ENCODE measurements at places on chromosomes 6 and 20. TPM values are rescaled to one million over a fixed set of nuclear protein-coding genes. Genes with fewer than 3 reads are reported as not detected.
A peak's percentile ranks its signal among the peaks of the same experiment; 100 is the strongest.

Gene NKX2-2
- 0.22 TPM for polyA plus RNA-seq

Gene CD93
- 194 TPM for polyA plus RNA-seq

DNA sequence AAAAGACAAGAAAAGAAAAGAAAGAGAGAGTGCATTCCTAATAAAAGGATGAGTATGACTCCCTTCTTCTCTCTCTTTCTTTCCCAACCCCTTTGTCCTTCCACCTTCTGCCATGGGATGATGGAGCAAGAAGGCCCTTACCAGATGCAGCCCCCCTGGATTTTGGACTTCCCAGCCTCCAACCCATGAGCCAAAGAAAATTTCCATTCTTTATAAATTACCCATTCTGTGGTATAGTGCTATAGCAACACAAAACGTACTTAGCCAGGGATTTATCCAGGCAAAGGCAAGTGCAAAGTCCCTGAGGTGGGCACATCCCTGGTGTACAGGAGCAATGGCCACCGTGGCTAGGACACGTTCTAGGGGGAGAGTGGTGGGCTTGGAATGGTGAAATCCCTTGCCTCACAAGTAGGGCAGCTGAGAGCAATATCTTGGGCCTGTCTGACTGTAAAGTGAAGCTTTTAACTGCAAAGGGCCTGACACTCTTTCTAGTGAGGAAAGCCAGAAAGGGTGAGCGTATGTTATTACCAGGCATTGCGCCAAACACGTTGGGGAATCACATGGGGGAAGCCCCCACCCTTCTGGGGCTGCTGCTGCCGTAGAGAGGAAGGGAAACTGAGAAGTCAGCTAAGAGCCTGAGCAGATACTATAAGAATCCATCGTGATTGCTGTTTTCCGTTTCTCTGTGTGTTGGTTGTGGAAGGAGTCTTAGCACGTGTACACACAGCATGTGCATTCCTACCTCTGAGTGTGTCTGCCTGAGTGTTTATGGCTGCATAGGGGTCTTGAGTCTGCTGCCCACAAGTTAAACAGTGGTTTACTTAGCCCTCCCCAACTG lies 50.7 kb upstream of the SIRPA start:
- peak; percentile 26 for DNase-seq

DNA sequence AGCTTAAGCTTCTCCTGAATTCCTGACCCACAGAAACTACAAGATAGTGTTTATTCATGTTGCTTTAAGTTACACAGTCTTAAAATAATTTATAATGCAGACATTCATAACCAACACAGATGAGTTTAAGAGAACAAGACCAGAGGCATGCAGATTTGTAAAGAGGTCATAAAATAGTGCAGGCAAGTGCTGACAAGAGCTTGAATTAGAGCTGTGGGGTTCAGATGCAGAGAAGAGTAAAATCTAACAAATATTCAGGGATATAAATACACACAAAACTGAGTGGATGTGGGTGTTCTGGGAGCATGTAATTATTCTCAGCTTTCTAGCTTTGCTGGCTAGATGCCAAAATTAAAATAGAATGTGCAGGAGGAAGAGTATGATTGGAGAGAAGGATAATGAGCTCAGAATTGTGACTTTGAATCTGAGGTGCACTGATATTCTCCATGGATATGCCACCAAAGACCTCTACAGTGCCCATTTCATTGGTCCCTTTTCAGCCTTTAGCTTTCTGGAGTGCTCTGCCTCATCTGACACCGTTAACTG lies 291.9 kb upstream of the SGK1 start:
- DNase-seq, result no peak

- no peak for DNase-seq
Observed at GRCh38 chr6:131808460-131809269, 845 bp downstream of the ENPP1 start.

DNA sequence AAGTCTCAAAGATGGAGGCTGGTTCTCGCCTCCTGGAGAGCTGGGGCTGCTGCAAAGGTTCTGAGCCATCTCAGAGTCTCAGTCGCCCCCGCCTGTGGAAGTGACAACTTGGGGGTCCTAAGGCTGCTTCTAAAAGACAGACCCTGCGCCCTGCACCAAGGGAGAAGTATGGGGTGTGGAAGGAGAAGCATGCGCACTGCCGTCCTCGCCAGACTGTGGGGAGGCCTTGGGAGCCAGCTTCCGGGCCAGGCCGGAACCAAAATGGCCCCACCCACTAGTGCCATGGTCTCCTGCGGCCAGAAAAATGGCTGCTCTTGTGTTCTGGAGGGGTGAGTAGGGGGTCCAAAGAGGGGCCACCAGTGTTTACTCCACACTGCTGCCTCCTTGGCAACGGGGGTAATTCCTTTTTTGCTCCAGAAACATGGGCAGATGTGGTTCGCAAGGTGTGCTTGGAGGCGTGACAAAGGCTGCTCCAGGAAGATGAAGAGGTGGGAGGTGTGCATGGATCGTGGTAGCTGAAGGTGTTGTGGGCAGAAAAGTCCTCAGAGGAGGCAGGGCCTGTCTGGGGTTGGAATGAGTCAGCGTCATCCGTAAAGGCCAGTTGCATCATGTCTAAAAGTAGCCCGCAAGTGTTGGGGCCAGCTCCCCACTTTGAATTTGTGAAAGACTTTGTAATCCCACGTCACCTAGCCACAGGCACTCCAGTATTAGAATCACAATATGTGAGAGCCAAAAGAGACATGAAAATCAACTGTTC lies 329.8 kb upstream of the SOX4 start:
- no peak for DNase-seq

Gene COL12A1
- polyA plus RNA-seq, result 29.6 TPM

DNA sequence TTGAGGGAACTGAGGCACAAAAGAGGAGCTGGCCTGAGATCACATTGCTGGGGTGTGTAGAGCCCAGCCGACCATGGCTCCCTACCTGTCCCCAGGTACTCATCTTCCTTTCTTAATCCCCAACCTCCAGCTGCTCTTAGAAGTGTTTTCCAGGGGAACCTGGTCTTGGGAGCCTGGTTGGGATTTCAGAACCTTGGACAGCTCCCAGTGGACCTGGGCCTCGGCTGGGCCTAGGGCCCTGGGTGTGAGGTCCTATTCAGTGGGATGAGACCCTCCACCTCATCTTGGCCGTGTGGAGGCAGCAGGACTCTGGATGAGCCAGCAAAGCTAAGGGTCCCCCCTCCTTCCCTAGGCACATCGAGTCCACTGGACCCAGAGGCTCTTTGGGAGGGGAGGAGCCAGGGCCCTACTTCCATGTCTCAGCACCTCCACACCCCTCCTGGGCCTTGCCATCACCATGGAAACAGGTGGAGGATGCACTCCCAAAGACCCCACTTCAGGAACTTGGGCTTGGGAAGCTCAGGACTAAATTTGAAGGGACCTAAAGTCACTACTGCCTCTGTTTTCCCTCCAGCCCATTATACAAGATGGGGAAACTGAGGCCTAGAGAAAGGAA lies 38.5 kb downstream of the DLGAP4 start:
- peak; percentile 58 for DNase-seq

DNA sequence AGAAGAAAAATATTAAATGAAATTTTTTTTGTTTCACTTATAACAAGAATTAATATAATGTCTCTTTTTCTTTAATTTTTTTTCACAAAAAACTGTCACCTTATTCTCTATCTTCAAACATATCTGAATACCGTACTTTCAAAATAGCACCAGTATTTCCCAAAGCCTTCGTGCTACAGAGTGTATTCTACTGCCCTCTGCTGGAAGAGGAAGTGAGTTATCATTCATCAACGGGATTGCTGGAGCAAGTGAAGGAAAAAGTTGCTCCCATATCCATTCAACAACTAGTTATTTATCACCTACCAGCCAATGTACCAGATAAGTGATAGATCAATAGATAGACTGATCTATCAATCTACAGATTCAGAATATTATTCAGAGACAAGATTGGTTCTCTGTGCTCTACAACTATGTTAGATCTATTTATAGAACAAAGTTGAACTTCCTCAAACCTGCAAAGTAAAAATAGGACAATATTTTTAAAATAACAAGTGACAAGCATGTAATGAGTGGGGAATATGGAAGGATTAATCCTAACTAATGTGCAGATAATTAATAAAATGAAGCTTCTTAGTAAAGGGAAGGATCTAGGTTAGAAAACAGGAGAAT lies 26.7 kb upstream of the TFAP2B start:
- DNase-seq, result peak; percentile 19

Gene IRAK1BP1
- 14.7 TPM for polyA plus RNA-seq

Gene SLC22A2
- not detected for polyA plus RNA-seq

- no peak for DNase-seq
Observed at GRCh38 chr20:11101243-11101642, 427.4 kb upstream of the JAG1 start.

DNA sequence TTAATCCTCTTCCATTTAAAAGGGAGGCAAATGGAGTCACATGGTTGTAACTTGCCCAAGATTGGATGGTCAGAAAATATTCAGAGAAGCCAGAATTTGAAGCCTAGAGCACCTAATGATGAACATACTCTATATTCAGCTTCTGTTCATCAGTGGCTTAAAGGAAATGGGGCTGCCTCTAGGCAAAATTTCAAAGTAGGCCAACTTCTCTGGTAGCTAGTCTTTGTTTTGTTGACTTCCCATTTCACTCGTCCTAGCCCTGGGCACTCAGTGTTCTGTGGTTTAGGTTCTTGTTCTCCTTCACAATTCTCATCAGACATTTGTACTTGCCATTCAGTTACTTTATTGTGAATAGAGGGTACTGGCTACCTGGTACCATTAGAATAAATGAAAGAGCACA lies 13.2 kb downstream of the MAP3K7 start:
- no peak for DNase-seq

- no peak for DNase-seq
Observed at GRCh38 chr6:104642871-104643270, 216.8 kb downstream of the HACE1 start.

DNA sequence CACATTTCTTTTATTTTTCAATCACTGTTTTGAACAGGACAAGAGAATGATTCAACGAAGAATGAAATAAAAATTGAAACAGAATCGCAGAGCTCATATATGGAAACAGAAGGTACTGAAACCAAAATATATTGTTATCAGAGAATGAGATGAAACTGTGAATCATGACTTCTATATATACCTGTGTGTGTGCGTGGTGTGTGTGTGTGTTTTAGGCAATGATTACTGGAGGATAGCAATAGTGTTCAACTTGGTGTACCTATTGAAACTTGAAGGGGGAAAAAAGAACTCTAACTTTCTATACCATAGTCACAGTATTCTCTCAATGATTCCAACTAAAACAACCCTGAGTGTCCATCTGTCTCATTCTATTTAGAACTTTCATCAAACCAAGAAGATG lies 586.6 kb downstream of the KIF16B start:
- no peak for DNase-seq

- no peak for DNase-seq
Observed at GRCh38 chr20:24868959-24869358, 80.1 kb upstream of the CST7 start.

GRCh38 chr6:32967151-32968091 lies 973 bp upstream of the BRD2 start:
- no peak for DNase-seq

- DNase-seq, result no peak
Observed at GRCh38 chr6:2766767-2767656, 1.8 kb downstream of the WRNIP1 start.

- DNase-seq, result no peak
Observed at GRCh38 chr20:48162621-48163020, 377.3 kb upstream of the SULF2 start.

GRCh38 chr6:26569433-26569764 lies 27.4 kb upstream of the ABT1 start:
- no peak for DNase-seq

GRCh38 chr20:34557936-34558319 lies 590 bp upstream of the MAP1LC3A start:
- DNase-seq, result no peak

Gene SYCP2L
- polyA plus RNA-seq, result 5.2 TPM

DNA sequence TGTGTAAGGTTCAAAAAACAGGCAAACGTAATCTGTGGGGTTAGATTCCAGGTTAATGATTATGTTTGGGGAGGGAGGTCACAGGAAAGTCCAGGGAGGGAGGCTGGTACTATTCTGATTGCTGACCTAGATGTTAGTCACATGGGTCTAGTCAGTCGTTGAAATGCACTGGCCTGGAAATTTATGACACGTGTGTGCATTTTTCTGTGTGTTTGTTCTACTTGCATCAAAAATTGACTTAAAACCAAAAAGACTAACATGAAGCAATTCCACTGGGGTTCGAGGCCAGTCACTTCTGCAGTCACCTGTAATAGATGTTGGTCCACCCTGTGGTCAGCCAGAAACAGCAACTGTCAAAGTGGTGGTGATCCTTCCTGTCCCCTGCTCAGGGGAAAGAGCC lies 104.2 kb upstream of the MLN start:
- DNase-seq, result no peak

DNA sequence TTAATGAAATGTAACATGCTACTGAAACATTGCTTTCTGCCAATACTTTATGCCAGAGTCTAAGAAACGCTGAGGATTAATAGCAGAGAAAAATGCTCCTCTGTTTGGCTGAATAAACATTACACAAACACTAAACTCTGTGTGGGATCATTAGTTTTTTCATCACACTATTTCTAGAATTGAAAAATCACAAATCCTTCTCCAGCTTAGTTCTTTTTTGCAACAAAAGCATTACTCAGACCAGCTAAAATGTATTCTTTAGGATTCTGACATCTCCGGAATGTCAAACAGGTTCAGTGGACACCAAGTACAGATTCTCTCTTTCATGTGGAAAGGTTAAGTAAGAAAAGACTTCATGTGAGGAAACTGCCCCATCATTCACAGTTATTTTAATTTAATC lies 226.9 kb downstream of the SIM1 start:
- no peak for DNase-seq

DNA sequence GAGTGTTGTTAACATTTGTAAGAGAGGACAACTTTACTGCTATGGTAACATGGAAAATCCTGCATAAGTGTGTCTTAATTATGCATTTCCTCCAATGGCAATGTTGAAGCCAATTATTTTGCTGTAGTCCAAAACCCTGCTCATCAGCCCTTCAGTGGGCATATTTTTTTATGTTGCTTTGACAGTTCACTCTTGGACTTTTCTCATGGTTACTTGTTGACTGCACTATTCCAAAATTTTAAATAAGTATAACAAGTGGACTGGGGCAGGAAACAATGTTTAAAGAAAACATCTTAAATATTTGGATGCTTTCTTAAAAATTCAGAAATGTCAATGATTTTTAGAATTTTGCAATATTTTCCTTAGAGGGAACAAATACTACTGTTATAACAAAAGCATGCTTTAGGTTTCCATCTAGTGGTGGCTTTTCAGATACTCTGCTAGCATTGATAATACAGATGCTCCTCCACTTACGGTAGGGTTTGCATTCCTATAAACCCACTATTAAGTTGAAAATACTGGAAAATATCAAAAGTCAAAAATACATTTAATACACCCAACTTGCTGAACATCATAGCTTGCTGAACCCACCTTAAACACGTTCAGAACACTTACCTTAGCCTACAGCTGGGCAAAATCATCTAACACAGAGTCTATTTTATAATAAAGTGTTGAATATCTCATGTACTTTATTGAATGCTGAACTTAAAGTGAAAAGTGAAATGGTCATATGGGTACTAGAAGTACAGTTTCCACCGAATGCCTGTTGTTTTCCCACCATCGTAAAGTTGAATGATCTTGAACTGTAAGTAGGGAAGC lies 86.4 kb downstream of the ADGRG6 start:
- peak; percentile 60 for DNase-seq

Gene HDGFL1
- not detected for polyA plus RNA-seq

All from right lung (tissue), 10 donors.